ENCODE measurements at places on chromosomes 11 and 22.

DNA sequence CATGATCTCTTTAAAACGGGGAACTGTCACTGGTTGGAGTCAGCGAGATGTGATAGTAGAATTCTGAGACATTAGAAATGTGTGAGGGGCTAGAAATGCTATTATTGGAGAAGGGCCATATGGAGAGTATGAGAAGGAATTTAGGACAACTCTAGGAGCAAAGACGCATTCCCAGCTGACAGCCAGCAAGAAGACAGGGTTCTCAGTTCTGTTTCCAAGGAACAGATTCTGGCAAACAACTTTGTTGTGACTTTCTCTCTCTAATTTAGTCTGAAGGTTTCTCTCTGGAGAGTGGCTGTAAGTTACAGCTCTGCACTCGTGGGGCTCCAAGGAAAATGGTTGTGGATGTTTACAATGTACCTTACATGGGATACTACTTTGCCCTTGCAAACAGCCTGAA is 876.3 kb downstream of the FAM181B start:
- H3K4me1 ChIP-seq = no peaks in the 10 kb centered on the region
- no peak overlapping the region for H3K27ac ChIP-seq
- H3K36me3 ChIP-seq = no peaks in the 10 kb centered on the region
- no peak for DNase-seq
- no peaks in the 10 kb centered on the region for H3K27me3 ChIP-seq

GRCh38 chr22:45551310-45552016 is 48.8 kb downstream of the FBLN1 start:
- H3K4me1 ChIP-seq = no peaks in the 10 kb centered on the region
- no peak overlapping the region for H3K27ac ChIP-seq
- no peaks in the 10 kb centered on the region for H3K27me3 ChIP-seq
- H3K4me3 ChIP-seq = no peak overlapping the region

- no peak overlapping the region for H3K27ac ChIP-seq
- no peak overlapping the region for H3K4me3 ChIP-seq
- no peaks in the 10 kb centered on the region for H3K4me1 ChIP-seq
- DNase-seq = no peak
Measured at GRCh38 chr11:69825037-69825834, 6.0 kb upstream of the FGF3 start.

DNA sequence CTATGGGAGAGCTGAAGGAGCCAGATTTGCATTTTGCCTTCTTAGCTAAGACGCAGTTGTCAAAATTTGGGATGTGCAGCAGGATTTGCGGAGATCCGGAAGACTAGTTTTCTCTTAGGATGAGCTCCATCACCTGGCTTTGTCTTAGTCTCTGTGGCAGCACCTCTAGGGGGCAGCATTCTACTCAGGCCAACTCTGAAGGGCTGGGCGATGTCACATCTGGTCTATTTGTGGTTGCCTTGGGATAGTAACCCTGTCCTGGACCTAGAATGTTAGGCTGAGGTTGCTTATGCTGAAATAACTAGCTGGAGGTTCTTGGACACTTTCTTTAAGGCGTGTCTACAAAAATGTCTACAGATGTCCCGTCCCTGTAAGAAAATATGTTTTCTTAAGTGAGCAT is 116.2 kb downstream of the FAT3 start:
- H3K4me1 ChIP-seq = no peaks in the 10 kb centered on the region
- no peak for DNase-seq
- H3K4me3 ChIP-seq = no peak overlapping the region
- no peaks in the 10 kb centered on the region for H3K27me3 ChIP-seq

DNA sequence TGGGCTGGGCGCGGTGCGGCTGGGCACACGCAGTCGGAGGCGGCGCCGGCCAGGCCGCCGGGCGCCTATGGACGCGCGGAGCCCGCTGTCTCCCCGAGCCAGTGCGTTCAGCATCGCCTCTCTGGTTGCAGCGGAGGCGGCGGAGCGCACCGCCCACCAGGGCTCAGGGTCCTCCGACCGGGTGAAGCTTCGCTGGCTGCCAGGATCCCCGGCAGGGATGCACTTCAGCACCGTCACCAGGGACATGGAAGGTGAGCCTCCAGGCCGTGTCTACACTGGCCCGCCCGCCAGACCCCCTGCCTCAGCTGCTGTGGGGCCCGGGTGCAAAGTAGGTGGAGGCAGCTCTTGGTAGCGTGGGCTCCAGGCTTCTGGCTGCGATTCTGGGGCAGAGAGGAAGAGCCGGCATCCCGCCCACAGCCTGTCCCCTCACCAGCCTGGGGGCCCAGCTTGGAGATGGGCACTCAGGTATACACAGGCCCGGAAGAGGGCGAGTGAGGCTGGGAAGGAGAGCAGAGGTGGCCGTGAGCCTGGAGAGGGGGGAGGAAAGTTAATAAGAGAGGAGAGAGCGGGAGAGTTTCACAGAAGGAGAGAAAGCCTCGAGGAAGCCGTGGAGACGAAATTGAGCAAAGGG is 1.0 kb upstream of the TBX1 start:
- H3K4me1 ChIP-seq = peaks cover 8% of the 10 kb centered on the region
- no peak for DNase-seq
- H3K27ac ChIP-seq = no peak overlapping the region
- H3K27me3 ChIP-seq = no peaks in the 10 kb centered on the region
- H3K4me3 ChIP-seq = no peak overlapping the region
- H3K36me3 ChIP-seq = no peaks in the 10 kb centered on the region

DNA sequence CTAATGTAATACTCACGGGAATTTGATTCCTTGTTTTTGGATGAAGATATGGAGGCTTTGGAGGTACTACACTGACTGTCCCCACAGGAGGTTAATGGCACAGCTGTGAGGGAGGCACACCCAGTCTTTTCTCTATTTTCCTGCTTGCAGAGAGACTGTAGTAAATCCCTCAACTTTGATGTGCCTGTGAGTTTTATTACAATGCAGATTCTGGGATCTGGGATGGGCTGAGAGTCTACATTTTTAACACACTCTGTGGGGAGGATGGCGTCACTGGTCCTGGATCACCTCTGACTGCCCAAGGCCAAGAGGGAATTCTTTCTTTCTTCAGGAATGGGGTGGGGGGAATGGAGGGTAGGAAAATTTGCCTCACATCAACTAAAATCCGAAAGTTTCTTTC is 80.2 kb upstream of the NTM start:
- H3K4me1 ChIP-seq = no peaks in the 10 kb centered on the region
- no peaks in the 10 kb centered on the region for H3K27me3 ChIP-seq
- H3K4me3 ChIP-seq = no peak overlapping the region
- H3K27ac ChIP-seq = no peak overlapping the region

DNA sequence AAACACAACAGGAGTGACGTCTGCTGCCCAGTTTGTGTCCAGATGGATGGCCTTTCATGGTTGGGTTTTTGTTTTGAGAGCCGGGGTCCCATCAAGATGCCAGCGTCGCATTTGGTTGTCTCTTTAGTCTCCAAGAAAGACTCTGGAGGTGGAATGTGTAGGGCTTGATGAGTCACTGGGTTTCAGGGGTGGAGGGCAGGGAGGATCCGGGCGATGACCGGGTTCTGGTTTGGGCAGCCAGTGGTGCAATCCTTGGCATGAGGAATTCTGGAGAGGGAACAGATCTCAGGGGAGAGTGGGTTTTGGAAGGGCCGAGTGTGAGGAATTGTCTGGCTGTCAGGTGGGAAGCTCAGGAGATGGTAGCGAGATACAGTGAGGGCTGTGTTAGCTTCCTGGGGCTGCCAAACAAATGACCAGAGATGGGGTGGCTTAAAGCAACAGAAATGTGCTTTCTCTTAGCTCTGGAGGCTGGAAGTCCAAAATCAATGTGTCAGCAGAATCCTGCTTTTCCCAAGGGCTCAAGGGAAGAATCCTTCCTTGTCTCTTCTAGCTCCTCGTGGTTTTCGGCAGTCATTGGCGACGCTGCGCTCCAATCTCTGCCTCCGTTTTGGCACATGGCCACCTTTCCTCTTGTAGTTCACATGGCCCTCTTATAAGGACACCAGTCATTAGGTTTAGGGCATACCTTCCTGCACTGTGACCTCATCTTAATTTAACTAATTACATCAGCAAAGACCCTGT is 26.4 kb upstream of the PPFIA1 start:
- no peaks in the 10 kb centered on the region for H3K27me3 ChIP-seq
- H3K36me3 ChIP-seq = no peaks in the 10 kb centered on the region
- no peak for DNase-seq
- H3K4me1 ChIP-seq = no peaks in the 10 kb centered on the region
- no peak overlapping the region for H3K4me3 ChIP-seq

DNA sequence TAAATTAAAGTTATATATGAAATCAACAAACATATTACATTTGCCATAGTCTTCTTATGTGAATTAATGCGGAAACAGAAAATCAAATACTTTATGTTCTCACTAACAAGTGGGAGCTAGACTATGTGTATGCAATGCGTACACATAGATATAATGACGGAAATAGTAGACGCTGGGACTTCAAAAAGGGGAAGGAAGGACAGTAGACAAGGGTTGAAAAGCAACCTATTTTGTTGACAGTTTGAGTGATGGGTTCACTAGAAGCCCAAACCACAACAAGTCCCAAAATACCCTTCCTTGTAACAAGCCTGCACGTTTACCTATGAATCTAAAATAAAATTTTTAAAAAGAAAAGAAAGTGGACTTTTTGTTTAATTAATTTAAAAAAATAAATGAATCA is 430.8 kb upstream of the CNTN5 start:
- H3K4me3 ChIP-seq = no peak overlapping the region
- H3K4me1 ChIP-seq = no peaks in the 10 kb centered on the region
- H3K27me3 ChIP-seq = no peaks in the 10 kb centered on the region
- DNase-seq = no peak

GRCh38 chr11:87859636-87860035 is 315.6 kb downstream of the RAB38 start:
- no peak for DNase-seq
- H3K27me3 ChIP-seq = no peaks in the 10 kb centered on the region
- H3K4me3 ChIP-seq = no peak overlapping the region
- H3K4me1 ChIP-seq = no peaks in the 10 kb centered on the region

GRCh38 chr22:47851586-47851985 is 1089.1 kb downstream of the TBC1D22A start:
- no peak overlapping the region for H3K4me3 ChIP-seq
- DNase-seq = no peak
- H3K4me1 ChIP-seq = no peaks in the 10 kb centered on the region
- no peaks in the 10 kb centered on the region for H3K36me3 ChIP-seq
- H3K27ac ChIP-seq = no peak overlapping the region

DNA sequence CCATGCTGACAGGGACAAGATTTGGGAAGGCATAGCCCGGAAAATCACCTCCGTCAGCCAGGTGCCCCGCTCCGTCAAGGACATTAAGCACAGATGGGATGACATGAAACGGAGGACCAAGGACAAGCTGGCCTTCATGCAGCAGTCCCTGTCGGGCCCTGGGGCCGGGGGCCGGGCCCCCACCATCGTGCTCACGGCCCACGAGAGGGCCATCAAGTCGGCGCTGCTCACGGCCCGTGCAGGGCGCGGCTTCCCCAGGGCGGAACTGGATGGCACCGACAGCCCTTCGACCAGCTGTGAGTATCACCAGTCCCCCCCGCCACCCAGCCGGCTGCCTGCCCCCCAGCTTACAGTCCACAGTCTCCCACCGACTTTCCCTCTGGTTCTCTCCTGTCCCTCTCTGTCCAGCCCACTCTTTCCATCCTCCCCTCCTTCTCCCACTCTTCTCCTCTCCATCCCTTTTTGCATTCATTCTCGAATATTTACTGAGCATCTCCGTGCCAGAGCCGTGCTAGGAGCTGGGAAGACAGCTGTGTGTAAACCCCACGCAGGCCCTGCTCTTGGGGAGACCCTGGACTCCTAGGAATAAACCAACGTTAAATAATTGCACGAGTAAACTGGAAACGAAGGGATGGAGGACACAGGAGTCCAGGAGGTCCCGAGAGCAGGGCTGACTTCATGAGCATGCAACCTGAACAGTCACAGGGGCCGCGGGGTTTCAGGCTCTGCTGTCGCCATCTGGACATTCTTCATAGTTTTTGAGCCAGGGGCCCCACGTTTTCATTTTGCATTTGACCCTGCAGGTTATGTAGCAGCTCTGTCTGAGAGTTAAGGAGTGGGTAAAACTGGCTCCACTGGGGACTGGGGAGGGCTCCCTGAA is 62.8 kb downstream of the PRDM11 start:
- H3K27me3 ChIP-seq = no peaks in the 10 kb centered on the region
- no peak overlapping the region for H3K4me3 ChIP-seq
- H3K36me3 ChIP-seq = no peaks in the 10 kb centered on the region
- no peaks in the 10 kb centered on the region for H3K4me1 ChIP-seq
- no peak for DNase-seq
- H3K27ac ChIP-seq = no peak overlapping the region

- no peaks in the 10 kb centered on the region for H3K27me3 ChIP-seq
- no peak overlapping the region for H3K27ac ChIP-seq
- DNase-seq = no peak
- no peak overlapping the region for H3K4me3 ChIP-seq
Measured at GRCh38 chr22:46801331-46801811, 38.9 kb downstream of the TBC1D22A start.

DNA sequence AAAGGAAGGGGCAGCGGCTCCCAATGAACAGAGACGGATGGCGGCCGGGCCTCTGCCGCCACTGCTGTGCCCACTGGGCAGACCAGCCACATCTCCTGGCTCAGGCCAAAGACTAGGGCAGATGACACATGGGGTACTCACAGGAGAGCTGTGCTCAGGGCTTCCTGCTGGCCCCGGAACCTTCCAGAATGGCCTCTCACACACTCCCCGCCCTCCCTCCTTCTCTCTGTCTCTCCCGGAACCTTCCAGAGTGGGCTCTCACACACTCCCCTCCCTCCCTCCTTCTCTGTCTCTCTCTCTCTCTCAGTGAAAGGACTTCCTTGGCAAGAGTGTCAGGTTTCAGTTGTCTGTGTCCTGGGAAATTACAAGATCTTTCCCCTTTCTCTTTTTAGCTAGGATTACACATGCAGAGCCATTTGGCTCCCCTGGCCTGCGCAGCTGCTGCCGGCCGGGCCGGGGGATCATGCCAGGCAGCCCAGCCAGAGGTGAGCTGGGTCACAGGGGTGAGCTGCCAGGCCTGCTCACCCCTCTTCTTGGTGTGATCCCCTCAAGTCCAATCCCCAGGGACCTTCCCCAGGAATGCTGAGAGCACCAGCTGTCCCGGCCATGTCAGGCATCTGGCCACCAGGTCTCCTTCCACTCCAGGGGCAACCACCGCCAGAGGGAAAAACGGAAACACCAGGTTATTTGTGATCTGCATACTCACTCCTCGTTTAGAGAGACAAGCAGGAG is 45.3 kb upstream of the ADA2 start:
- H3K27ac ChIP-seq = no peak overlapping the region
- H3K36me3 ChIP-seq = no peaks in the 10 kb centered on the region
- no peak overlapping the region for H3K4me3 ChIP-seq
- H3K4me1 ChIP-seq = peaks cover 11% of the 10 kb centered on the region
- no peaks in the 10 kb centered on the region for H3K27me3 ChIP-seq
- DNase-seq = no peak

DNA sequence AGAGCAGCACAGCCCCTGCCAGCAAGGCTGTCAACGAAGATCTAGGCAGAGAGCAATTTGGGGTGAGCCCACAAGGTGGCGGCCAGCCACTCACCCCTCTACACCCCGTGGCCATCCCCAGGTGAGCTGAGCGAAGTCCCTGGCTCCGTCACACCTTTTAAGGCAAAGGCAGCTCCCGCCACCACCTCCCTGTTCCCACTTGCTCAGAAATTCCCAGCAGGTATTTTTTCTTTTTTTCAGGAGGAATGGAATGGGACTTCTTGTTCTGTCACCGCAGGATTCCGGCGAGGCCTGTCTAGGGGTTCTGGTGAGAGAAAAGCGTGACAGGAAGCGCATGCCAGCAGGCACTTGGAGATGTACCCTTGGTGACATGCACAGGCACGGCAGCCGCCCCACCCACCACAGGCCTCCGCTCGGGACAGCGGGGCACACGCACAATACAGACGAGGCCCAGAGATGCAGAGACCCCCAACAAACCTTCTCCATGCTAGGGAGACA is 10.0 kb downstream of the RPL3 start:
- H3K4me1 ChIP-seq = peaks cover 6% of the 10 kb centered on the region
- H3K36me3 ChIP-seq = peaks cover 32% of the 10 kb centered on the region
- H3K4me3 ChIP-seq = no peak overlapping the region
- no peak overlapping the region for H3K27ac ChIP-seq
- no peak for DNase-seq
